ENCODE measurements at places on chromosomes 6 and 20. TPM values are rescaled to one million over a fixed set of nuclear protein-coding genes. Genes with fewer than 3 reads are reported as not detected.

Gene PKIB
- not detected for total RNA-seq

- H3K4me1 ChIP-seq = peaks cover 11% of the 10 kb centered on the region
- DNase-seq = peak; percentile 48
- H3K4me3 ChIP-seq = peak overlapping the region; percentile 77
- H3K27ac ChIP-seq = peak overlapping the region; percentile 72
These were observed 632 bp downstream of the PRKN start for GRCh38 chr6:162726947-162727321.

DNA sequence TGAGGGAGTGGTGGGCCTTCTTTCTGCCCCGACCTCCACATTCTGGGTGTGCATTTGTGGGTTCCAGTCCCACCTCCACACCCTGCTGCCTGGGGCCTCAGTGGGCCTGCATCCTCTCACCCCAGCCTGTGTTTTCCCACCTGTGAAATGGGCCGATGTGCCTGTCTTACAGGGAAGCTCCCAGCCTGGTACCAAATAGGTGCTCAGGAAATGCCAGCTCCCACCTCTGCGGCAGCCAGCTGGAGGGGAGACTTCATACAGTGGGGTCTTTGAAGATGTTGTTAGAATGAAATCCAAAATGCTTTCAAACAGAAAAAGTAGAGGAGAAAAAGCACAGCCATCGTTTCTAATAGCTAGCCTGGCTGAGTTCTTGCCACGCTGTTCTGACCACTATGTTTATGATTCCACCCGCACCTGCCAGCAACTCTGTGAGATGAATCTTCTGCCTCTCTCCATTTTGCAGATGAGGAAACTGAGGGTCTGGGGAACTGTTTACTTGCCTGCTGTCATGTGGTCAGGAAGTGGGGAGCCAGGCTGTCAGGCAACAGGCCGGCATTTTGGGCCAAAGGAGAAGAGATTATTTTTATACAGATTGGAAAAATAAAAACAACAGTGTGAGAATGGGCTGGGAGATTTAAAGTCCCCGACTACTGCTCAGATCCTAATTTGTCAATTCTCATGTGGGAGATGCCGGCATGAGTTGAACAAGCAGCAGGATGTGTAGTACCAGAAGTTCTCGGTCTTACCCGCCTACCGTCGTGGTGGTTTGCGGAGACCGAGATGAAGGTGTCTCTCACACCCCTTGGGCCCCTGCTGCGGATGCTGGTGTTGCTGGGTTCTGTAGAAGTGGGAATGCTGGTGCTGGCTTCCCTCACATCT lies 4.6 kb downstream of the TMEM181 start:
- H3K27me3 ChIP-seq = no peaks in the 10 kb centered on the region
- H3K4me3 ChIP-seq = no peak overlapping the region
- H3K27ac ChIP-seq = peak overlapping the region; percentile 75
- H3K36me3 ChIP-seq = no peaks in the 10 kb centered on the region
- DNase-seq = peak; percentile 73
- H3K4me1 ChIP-seq = peaks cover 92% of the 10 kb centered on the region

Gene C6orf15
- not detected for total RNA-seq

- H3K27me3 ChIP-seq = no peaks in the 10 kb centered on the region
- H3K4me1 ChIP-seq = peaks cover 3% of the 10 kb centered on the region
- DNase-seq = no peak
These were observed 6.2 kb downstream of the RALGAPA2 start for GRCh38 chr20:20706285-20706684.

GRCh38 chr20:32675223-32675975 lies 1.7 kb upstream of the C20orf203 start:
- H3K4me1 ChIP-seq = peaks cover 34% of the 10 kb centered on the region
- H3K27me3 ChIP-seq = no peaks in the 10 kb centered on the region
- H3K4me3 ChIP-seq = no peak overlapping the region

Gene HRH3
- not detected for total RNA-seq

DNA sequence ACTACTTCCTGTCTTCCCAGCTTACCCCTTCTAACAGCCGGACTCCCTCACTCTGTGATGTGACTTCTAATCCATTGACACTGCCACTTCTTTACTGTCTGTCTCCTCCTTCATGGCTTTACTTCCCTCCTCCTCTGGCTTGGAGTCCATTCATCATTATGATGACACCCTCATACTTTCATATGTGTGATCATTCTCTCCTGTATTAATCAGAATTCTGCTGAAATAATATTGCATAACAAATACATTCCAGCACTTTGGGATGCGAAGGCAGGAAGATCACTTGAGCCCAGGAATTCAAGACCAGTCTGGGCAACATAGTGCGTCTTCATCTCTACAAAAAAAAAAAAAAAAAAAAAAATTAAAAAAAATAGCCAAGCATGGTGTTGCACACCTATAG lies 147.9 kb upstream of the BTBD3 start:
- no peak overlapping the region for H3K27ac ChIP-seq
- no peaks in the 10 kb centered on the region for H3K4me1 ChIP-seq
- DNase-seq = no peak
- no peak overlapping the region for H3K4me3 ChIP-seq

GRCh38 chr6:5665667-5666066 lies 341.1 kb downstream of the NRN1 start:
- no peaks in the 10 kb centered on the region for H3K27me3 ChIP-seq
- H3K4me3 ChIP-seq = no peak overlapping the region
- H3K36me3 ChIP-seq = no peaks in the 10 kb centered on the region
- DNase-seq = no peak

- no peak overlapping the region for H3K4me3 ChIP-seq
- H3K27me3 ChIP-seq = no peaks in the 10 kb centered on the region
- no peak overlapping the region for H3K27ac ChIP-seq
- no peak for DNase-seq
These were observed 777.5 kb upstream of the EPHA7 start for GRCh38 chr6:94196891-94197290.

GRCh38 chr20:24407151-24407550 lies 62.3 kb upstream of the SYNDIG1 start:
- H3K27me3 ChIP-seq = no peaks in the 10 kb centered on the region
- H3K4me3 ChIP-seq = no peak overlapping the region
- DNase-seq = no peak
- no peaks in the 10 kb centered on the region for H3K36me3 ChIP-seq
- no peak overlapping the region for H3K27ac ChIP-seq

DNA sequence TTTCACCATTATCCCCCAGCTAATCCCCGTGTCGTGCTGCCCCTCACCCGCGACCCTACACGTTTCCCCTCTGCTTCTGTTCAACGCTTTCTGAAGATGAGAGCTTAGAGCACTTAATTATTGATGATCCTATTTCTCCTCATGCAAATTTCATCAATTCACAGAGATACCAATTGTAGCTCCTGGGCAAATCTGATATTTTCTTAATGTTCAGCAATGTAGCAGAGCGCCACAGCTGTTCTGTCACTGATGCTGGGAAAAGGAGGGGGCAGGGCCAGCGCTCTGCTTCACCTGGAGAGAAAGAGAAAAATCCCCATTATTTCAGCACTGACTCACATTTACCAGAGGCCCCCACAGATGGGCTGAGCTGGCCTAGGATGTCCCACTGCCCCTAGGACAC lies 121.2 kb downstream of the TTLL2 start:
- DNase-seq = no peak
- no peaks in the 10 kb centered on the region for H3K36me3 ChIP-seq
- H3K4me1 ChIP-seq = no peaks in the 10 kb centered on the region
- H3K27me3 ChIP-seq = no peaks in the 10 kb centered on the region
- no peak overlapping the region for H3K4me3 ChIP-seq

Gene BHLHE23
- total RNA-seq = not detected

DNA sequence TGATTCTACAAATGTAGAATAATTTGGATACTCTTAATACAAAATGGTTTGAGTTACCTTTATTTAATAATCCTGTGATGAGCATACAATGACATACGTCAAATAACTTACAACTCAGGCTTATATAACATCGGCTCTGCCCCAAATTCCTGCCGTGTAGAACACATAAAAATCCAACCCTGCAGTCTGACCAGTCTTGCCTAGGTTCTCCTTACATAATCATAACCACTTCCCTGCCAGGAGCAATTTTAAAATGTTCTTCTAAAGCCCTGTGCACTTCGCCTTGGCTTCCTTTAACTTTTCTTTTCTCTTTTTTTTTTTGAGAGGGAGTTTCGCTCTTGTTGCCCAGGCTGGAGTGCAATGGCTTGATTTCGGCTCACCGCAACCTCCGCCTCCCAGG lies 16.2 kb upstream of the IER3 start:
- no peaks in the 10 kb centered on the region for H3K4me1 ChIP-seq
- H3K36me3 ChIP-seq = no peaks in the 10 kb centered on the region
- no peaks in the 10 kb centered on the region for H3K27me3 ChIP-seq
- DNase-seq = no peak

DNA sequence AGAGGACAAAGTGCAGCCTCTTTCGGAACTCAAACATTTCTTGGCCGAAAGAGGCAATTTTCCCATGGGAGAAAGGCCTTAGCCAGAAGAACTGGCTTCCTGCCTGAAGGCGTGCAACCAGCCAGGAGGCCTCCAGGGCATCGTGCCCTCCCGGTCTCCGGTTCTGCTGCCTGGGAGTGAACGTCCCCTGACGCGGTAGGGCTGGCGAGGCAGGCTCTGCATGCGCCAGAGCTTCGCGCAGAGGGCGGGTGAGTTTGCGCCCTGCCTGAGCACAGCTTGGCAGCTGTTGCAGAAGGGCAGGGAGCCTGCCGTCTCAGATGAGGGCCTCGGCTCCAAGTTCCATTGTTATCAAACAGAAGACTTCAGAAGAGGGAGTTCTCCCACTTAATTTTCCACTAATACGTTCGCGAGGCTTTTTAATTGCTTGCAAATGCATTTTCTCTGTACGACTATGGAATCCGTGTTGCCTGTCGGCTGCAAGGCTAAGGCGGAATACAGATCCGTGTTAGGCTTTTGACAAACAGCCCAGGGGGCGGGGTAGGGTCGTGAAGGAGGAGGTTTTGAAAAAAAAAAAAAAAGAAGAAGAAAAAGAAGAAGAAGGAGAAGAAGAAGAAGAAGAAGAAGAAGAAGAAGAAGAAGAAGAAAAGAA lies 5.5 kb upstream of the TFAP2D start:
- no peak overlapping the region for H3K27ac ChIP-seq
- no peaks in the 10 kb centered on the region for H3K4me1 ChIP-seq
- no peak for DNase-seq
- H3K27me3 ChIP-seq = peaks cover 5% of the 10 kb centered on the region
- no peak overlapping the region for H3K4me3 ChIP-seq
- H3K36me3 ChIP-seq = no peaks in the 10 kb centered on the region

Gene HLA-E
- 1,807 TPM for total RNA-seq

Gene MCCD1
- total RNA-seq = not detected

Gene HSPA1A
- 24.4 TPM for total RNA-seq

DNA sequence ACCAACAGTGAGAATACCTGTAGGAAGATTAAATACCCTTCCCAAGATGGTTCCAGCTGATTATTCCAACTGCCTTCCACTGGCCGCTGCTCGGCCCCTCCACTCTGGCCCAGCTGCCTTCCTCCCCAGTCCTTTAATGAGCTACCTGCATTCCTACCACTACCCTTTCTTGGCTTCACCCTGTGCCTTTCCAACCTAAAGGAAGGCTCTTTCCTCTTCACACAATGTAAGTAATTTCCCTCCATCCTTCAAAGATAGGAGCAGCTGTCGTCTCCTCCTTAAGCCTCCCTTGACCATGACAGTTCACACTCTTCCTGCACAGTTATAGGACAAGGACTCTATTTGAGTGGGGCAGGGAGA lies 16.2 kb upstream of the SNX9 start:
- no peaks in the 10 kb centered on the region for H3K27me3 ChIP-seq
- H3K36me3 ChIP-seq = no peaks in the 10 kb centered on the region
- no peak for DNase-seq
- no peak overlapping the region for H3K4me3 ChIP-seq
- H3K27ac ChIP-seq = no peak overlapping the region

GRCh38 chr6:169618526-169619490 lies 83.0 kb downstream of the WDR27 start:
- H3K4me1 ChIP-seq = no peaks in the 10 kb centered on the region
- DNase-seq = no peak
- H3K4me3 ChIP-seq = no peak overlapping the region
- no peak overlapping the region for H3K27ac ChIP-seq
- H3K36me3 ChIP-seq = no peaks in the 10 kb centered on the region

- H3K27ac ChIP-seq = no peak within 1 kb of the TSS
- H3K36me3 ChIP-seq = no peaks in the 10 kb centered on the region
- H3K4me1 ChIP-seq = no peaks in the 10 kb centered on the region
- no peak within 1 kb of the TSS for H3K4me3 ChIP-seq
- peak; percentile 43 for DNase-seq
- no peaks in the 10 kb centered on the region for H3K27me3 ChIP-seq
These were observed at the start of gene OPRM1 for GRCh38 chr6:154039231-154039842. TSS of gene OPRM1 (plus strand) at chr6:154039240. CDS start at chr6:154039545, 305 bp downstream.

- H3K27me3 ChIP-seq = no peaks in the 10 kb centered on the region
- DNase-seq = no peak
- no peak overlapping the region for H3K27ac ChIP-seq
- no peak overlapping the region for H3K4me3 ChIP-seq
- no peaks in the 10 kb centered on the region for H3K36me3 ChIP-seq
These were observed 80.9 kb downstream of the COL12A1 start for GRCh38 chr6:75124983-75125382.

Gene EEF1A2
- total RNA-seq = 0.14 TPM

Gene RSPH4A
- total RNA-seq = 0.95 TPM

DNA sequence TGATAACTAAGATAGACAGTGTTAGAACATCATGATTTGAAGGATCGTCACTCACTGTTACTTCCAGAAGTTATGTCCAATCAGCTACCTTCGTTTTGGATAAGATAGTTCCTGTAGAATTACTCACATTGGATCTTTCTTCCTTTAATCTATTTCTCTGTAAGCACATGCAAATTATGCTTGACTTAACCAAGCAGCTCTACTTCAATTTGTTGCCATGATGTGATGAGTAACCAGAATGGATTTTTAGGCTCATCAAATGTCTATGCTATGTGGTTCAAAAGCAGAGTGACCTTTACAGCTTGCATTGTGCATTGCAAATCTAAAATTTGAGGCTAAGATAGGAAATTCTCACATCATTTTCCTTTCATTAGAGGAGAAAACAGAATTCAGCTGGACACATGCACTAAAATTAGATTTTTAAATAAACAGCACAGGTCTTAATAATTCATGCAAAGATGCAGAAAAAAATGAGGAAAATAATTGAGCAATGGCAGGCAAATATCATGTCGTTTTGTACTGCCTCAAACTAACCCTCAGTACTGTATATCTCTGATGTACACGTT lies 76.7 kb upstream of the ZFP64 start:
- peaks cover 2% of the 10 kb centered on the region for H3K27me3 ChIP-seq
- no peak overlapping the region for H3K4me3 ChIP-seq
- DNase-seq = no peak

GRCh38 chr20:48799328-48800105 lies 28.3 kb downstream of the PREX1 start:
- H3K36me3 ChIP-seq = peaks cover 8% of the 10 kb centered on the region
- H3K27me3 ChIP-seq = no peaks in the 10 kb centered on the region
- peak overlapping the region; percentile 21 for H3K27ac ChIP-seq

DNA sequence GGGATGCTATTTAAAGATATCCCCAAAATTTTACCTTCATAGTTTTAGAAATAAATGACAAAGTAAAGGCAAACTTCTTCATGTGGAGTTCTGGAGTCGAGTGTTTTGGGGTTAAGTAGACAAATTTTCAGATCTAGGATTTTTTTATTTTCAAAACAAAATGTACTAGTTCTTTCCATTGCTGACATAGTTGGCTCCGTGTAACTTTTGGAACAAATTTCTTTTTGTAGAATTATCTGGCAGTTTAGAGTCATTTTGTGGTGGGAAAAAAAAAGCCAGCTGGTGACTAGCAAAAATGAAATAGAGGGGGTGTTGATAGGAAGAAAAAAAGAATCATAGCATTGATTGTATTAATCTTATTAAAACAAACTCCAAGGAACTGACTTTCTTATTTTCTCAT lies 131.6 kb upstream of the TCF21 start:
- H3K36me3 ChIP-seq = no peaks in the 10 kb centered on the region
- no peak overlapping the region for H3K4me3 ChIP-seq
- no peaks in the 10 kb centered on the region for H3K4me1 ChIP-seq
- DNase-seq = no peak
- H3K27ac ChIP-seq = no peak overlapping the region
